Activated CD8-positive, alpha-beta T cell treated with anti-CD3 and anti-CD28 coated beads for 36 hours (primary cell): ENCODE measurements at places on chromosomes 4 and X.

GRCh38 chr4:8275548-8275910 lies 6.0 kb downstream of the HTRA3 start:
- DNase-seq: no peak

DNA sequence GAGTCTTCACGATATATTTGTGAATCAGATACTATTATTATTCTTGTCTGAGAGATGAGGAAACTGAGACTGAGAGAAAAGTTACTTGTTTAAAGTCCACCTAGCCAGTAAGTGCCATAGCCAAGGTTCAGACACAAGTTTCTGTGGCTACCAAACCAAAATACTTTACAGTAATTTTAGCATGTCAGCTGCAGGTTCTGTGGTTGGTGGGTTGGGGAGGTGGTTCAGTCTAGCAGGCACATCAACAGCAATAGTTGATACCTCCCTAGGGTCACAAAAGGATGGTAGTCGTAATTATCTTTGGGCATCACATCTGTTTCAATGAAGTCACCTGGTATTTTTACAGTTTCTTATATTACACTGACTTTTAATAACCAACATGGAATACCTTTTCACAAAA lies 35.6 kb upstream of the EDA2R start:
- DNase-seq: no peak

DNA sequence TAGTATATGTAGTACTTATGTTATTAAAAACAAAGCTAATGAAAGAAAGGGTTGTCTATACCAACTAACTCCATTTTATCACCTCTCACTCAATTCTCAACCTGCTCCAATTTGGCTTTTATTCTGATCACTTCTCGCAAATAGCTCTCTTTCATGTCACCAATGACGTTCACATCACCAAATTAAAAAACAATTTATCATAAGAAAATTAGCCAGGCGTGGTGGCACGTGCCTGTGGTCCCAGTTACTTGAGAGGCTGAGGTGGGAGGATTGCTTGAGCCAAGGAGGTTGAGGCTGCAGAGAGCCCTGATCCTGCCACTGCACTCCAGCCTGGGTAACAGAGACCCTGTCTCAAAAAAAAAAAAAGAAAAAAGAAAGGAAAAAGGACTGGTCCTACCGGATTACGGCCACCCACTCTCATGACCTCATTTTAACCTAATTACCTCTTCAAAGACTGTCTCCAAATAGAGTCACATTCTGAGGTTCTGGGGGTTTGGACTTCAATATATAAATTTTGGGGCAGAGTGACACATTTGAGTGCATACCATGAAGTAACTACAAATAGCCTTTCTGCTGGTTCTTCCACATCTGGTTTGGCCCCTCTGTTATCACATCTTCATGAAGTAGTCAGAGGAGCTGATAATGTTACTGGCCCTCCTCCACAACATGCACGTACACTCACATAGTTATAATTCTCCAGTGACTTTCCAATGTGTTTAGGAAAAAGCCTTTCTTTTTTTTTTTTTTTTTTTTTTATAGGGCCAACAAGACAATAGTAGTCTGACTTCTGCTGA lies 15.8 kb upstream of the RBMX start:
- DNase-seq: no peak

DNA sequence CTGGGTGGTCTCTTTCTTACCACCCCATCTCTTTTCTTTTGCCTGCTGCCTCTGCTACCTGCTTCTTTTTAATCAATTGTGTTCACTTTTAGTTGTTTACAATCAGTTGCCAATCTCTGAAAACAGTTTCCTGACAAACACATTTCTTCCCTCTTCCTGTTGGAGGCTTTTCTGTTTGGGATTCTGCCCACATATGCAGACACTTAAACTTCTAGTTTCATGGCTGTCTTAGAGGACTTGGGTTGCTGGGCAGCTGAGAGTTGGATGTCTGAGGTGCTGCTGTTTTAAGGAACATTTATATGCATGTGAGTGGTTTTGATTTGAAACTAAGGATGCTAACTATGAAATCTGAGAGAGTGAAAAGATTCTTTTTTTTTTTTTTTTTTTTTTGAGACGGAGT lies 112.3 kb upstream of the LIMCH1 start:
- DNase-seq: no peak

GRCh38 chr4:101981756-101982155 lies 191.2 kb downstream of the BANK1 start:
- DNase-seq: no peak
